ENCODE measurements at places on chromosomes 3 and 15.

DNA sequence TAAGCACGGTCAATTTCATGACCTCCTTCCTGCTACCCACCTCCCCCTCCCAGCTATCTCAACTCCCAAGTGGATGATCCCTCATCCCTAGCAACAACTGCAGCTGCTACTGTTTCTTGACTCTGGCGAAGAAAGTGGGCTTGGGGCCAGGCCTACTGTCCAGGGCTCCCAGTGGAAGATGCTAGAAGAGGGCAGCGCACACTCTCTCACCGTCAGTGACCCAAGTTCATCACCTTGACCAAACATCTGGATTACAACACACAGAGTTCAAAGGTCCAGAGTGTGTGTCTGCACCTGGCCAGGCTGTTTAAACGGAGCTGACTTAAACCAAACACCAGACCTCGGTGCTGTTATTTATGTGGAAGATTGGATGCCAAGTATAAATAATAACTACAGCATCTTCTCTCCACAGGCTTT, 385.6 kb downstream of the SHQ1 start:
- DNase-seq, result peak; percentile 24

- DNase-seq, result peak; percentile 58
These were observed at the start of gene KY for GRCh38 chr3:134650431-134651346. Gene KY, minus strand, starts transcription at chr3:134651022. Its CDS starts 62 bp downstream, at chr3:134650960.

DNA sequence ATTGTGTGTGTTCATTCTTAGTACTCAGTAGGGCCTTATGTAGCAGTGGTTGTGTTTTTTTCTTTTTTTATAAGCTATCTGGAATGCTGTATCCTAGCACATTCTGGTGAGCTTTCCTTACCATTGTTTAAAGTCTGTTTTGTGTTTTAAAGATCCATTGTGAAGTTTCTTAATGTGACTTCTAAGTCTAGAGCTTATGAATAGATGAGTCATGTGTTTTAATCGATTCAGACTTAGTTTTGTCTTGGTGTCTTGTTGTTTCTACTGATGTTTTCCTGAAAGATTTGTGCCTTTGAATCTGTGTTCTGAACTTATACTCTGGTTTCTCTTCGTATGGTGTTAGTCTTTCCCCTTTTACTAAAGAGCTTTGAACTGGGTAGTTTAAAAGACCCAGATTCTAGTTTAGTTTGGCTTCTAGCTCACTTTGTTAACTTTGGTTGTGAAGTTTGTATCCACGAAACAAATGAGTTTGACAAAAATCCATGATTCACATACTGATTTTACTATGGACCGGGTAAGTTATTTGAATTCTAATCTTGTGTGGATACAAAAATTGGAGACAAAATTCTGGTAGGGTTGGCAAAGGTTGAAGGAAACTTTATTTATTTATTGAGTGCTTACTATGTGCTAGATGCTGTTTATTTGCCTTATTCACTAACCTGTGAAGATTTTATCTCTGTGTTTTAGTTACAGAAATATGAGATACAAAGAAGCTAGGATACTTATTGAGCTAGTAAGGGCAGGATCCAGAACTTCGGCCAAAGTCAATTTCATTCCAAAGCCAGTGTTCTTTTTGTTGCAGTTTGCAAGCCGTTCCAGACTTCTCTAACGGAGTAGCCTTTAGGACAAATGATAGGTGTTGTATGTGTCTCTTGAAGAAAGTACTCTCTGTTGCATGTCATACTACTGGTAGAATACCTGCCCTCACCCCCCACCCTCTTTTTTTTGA, 24.8 kb downstream of the AKAP13 start:
- DNase-seq, result no peak

- no peak for DNase-seq
These were observed 63.7 kb upstream of the THSD4 start for GRCh38 chr15:71051539-71051938.

- peak; percentile 50 for DNase-seq
These were observed 129.8 kb downstream of the MBNL1 start for GRCh38 chr3:152398495-152398894.

- DNase-seq, result peak; percentile 39
These were observed 179.4 kb downstream of the RPLP1 start for GRCh38 chr15:69631978-69632377.

- DNase-seq, result no peak
These were observed 56.9 kb downstream of the CACNA1D start for GRCh38 chr3:53551324-53551723.

DNA sequence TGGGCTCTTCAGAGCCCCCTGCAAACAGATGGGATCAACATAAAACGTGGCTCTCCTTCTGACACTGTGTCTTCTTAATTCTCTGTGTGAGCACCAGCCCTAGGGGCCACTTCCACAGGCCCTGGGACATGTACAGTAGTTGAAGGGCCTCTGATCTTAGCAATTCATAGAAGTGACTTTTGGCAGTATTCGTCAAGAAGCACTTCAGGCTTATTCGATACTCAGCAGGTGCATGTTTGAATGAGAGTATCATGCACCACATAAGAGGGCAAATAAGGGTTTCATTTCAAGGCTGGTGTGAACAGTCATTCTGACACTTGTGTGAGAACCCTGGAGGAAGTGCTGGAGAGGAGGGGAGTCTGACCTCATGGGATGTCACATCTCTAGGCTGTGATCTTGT, 113.9 kb downstream of the GABRG3 start:
- no peak for DNase-seq

DNA sequence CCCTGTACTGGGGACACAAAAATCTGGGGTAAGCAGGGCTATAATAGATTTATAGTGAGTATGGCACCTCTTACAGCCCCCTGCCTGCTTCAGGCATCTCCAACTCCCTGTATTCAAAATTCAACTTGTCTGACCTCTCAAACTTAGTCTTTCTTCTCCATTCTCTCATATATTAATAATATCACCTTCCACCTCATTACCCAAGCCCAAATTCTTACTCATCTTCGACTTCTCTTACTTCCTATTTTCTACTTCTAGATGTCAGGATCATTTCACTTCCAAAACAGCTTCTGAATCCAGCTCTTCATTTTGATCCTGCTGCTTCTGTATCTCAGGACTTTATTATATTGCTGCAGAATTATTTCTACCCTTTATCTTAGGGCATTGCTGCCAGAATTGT, 290.7 kb downstream of the CHST2 start:
- DNase-seq, result no peak

DNA sequence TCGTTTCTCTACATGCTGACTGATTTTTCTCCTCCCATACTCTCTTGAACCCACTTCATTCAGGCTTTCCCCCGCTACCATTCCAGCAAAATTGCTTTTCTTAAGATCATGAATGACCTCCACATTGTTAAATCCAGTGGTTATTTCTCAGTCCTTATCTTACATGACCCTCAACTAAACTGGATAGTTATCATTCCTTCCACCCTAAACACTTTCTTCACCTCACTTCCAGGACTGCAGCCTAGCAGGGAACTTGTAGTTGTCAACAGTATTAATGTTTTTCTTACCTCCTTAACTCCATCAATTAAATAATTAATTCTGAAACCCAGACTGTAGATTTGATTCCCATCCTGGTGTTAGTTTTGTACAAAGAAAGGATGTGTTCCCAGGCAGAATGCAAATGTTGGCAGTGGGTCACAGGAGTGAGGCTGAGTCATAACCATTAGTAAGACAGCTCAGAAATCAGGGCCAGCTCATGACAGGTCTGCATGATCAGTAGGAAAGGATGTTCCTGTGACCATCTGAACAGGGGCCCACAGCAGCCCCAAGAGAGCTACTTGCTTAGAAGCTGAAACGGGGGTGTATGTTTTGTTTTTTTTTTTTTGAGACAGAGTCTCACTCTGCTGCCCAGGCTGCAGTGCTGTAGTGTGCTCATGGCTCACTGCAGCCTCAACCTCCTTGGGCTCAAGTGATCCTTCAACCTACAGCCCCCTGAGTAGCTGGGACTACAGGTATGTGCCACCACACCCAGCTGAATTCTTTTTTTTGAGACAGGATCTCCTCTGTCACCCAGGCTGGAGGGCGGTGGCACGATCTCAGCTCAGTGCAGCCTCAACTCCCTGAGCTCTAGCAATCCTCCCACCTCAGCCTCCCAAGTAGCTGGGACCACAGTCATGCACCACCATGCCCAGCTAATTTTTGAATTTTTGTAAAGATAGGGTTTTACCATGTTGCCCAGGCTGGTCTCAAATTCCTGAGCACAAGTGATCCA, 9.1 kb downstream of the BCL2L10 start:
- DNase-seq, result peak; percentile 45

DNA sequence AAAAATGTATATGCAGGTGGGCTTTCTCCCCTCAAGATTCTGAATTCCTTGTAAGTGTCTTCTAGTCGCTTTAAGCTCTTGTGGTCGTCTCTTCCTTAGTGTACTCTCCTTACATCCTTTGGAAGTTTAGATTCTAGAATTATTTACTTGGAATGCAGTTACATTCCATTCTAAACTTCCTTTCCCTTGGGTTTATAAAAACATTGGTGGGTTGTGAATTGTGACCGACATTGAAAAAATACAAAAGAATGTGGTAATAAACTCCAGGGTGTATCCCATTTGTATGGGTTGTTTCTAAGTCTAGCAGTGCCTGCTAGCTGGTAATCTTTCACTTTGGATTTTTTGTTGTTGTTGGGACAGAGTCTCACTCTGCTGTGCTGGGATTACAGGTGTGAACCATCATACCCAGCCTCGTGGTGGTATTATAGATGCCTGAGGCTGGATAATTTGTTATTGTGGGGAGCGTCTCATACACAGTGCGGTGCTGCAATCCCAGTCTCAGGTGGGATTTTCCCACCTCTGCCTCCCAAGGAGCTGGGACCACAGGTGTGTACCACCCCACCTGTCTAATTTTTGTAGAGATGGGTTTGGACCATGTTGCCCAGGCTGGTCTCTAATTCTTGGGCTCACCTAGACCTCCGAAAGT, 9.1 kb downstream of the CHD2 start:
- DNase-seq, result no peak

DNA sequence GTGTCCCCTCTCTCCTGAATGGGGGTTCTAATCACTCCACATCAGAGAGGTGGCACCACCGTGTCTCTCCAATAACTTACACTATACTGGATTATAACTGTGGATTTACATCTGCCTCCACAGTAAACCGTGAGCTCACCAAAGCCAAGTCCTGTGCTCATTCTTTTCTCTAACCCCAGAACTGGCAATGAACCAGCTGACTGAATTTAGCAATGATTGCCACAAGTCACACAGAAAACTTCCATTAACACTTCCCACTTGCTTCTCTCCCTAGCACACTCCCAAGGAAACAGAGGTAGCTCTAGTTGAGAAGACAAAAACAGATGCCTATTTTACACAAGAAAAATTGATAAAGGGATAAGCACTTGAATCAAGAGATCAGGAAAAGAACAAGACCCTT, 361.3 kb downstream of the ULK4 start:
- no peak for DNase-seq

DNA sequence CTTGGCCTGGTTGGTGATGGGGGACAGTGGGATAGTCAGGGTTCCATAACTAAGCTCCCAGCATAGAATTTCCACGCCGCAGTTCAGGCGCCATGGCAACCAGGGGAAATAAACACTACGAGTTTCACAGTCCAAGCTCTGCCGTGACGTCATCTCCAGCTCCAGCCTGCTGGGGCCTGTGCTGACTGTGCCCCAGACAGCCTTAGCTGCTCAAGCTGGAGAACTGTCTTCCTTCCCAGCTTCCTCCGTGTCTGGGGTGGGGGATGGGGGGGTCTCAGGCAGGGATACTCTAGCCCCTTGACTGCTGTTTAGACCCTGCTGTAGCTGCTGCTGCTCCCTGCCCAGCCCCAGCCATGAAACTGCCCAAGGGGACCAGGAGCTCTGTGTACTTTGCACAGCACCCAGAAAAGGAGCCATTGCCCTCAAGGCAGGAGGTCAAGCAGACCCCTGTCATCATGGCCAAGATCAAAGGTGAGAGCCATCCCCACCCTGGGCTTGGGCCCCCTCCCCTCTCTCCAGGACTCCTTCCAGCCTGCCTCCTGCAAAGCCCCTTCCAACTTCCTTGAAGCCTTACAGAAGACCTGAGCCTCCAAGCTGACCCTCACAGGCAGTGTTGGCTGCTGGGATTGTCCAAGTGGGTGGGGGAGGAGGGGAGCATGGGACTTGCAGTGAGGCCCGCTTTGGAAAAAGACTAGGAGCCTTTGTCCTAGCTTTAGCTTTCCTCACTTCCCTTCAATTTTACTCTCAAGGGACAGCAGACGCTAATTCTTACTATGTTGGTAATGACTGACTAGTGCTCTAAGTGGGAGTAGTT, 11.4 kb upstream of the CSPG4 start:
- DNase-seq, result peak; percentile 59

- DNase-seq, result no peak
These were observed 59.4 kb downstream of the MAGEF1 start for GRCh38 chr3:184652465-184652864.

- DNase-seq, result no peak
These were observed 4.2 kb downstream of the HMCES start for GRCh38 chr3:129282727-129283327.

GRCh38 chr15:68382286-68383007, 49.5 kb downstream of the ITGA11 start:
- no peak for DNase-seq

DNA sequence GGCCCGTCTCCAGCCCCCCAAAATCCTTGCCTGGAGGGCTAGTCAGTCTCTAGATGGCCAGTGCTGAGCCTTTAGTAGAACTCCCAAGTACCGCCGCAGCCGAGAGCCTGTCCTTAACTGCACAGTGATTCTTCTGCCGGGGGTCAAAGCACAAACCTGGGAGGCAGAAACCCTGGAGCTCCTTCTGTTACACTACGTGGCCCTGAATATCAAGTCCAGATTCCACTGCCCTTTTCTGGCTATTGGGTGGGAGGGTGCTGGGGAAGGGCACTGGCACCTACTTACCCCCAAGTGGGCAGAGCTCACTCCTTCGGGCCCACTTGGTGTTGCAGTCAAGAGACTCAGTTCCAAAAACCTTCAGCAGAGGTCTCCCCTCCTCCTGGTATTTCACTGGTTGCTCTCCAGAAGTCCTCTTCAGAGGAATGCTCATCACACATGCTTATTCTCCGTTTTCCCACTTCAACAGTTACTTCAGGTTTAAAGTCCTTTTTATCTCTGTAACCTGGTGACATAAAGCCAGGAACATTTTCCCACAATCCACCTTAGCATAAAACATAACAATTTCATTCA, 10.8 kb downstream of the PDHB start:
- DNase-seq, result peak; percentile 8

- DNase-seq, result no peak
These were observed 3.9 kb upstream of the ITIH3 start for GRCh38 chr3:52790741-52791140.

GRCh38 chr15:93124126-93124525, 35.1 kb upstream of the RGMA start:
- DNase-seq, result no peak

- peak; percentile 90 for DNase-seq
These were observed at the start of gene NEK10 for GRCh38 chr3:27368831-27369607. Gene NEK10, minus strand, starts transcription at chr3:27369383. Its CDS starts 16,501 bp downstream, at chr3:27352882.

DNA sequence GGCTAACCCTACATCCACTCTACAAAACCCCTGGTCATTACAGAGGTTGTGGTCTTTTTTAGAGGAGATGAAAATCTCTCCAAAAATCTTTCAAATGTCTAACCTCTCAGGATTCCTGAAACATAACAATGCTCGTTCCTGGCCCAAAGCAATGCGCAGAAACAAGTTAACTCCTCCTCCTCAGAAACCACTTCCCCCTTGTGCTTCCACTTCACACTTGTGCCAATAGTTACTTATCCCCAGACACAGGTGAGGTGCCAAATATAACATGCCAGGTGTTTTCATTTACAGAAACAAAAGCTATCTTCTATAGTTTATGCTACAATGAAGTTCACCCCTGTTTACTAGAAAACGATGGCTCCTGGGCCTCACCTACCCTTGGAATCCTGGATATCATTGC, 6.2 kb downstream of the NDUFAF1 start:
- no peak for DNase-seq

Data from NCI-H69 (cell line).